T47D (cell line): ENCODE measurements at places on chromosomes 11 and 22.
A peak's percentile ranks its signal among the peaks of the same experiment; 100 is the strongest.

DNA sequence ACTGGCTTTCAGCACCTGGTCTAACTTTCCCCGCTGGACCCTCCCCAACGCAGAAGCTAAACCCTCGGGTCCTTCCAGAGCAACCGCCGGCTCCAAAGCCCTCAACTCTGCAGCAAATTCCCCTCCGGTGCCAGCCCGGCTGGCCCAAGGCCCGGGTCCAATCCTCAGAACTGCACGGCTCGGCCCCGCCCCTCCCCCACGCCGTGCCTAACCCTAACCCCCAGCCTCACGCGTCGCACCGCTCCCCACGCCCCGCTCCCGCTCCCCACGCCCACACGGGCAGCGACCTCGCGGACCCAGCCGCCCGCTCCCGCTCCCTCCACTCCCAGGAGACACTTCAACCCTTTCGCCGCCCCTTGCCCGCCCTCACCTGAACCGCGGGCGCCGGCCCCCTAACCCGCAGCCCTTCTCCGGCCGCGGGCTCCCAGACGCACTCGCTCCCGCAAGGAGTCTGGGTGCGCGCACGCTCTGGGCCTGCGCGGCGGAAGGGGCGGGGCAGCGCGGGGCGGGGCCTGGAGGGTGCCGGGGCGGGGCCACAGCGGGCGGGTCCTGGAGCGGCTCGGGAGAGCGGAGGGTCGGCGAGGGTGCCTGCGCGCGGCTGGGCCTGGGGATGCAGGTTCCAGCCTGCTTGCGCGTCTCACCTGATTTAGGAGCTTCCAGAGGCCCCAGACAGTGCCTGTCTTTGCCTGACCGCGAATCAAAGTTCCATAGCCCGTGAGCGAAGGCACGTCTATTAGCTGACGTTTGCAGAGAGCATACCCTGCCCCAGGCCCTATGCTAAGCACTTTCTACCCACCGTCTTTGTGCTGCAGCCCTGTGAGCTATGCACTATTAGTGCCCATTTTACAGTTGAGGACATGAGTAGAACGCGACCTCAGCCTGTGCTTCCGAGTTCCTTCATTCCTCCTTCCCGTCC, at the start of gene NFRKB:
NFRKB (minus strand) TSS at position 453 of the 916 bp plus-strand sequence. CDS start 2,729 bp downstream, outside the sequence.
- peak; percentile 91 for DNase-seq

DNA sequence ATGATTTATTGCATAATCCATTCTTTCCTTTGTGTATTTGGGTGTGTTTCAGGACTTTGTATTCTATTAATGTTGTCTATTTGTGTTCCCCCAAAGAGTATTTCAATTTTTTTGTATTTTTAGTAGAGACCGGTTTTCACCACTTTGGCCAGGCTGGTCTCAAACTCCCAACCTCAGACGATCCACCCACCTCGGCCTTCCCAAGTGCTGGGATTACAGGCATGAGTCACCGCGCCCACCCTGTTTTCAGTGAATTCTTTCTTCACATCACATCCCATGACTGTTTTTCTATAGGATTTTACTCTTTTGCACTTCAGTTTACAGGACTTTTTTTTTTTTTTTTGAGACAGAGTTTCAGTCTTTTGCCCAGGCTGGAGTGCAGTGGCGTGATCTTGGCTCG, 46.3 kb downstream of the RBX1 start:
- no peak for DNase-seq

- peak; percentile 39 for DNase-seq
These were observed 26.3 kb upstream of the GNB1L start for GRCh38 chr22:19880786-19881569.

DNA sequence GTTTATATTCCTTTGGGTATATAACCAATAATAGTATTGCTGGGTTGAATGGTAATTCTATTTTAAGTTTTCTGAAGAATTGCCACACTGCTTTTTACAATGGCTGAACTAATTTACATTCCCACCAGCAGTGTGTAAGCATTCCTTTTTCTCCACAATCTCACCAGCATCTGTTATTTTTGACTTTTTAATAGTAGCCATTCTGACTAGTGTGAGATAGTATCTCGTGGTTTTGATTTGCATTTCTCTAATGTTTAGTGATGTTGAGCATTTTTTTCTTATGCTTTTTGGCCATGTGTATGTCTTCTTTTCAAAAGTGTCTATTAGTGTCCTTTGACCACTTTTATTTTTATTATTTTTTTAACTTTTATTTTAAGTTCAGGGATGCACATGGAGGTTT, 275.3 kb downstream of the METTL15 start:
- DNase-seq: no peak

DNA sequence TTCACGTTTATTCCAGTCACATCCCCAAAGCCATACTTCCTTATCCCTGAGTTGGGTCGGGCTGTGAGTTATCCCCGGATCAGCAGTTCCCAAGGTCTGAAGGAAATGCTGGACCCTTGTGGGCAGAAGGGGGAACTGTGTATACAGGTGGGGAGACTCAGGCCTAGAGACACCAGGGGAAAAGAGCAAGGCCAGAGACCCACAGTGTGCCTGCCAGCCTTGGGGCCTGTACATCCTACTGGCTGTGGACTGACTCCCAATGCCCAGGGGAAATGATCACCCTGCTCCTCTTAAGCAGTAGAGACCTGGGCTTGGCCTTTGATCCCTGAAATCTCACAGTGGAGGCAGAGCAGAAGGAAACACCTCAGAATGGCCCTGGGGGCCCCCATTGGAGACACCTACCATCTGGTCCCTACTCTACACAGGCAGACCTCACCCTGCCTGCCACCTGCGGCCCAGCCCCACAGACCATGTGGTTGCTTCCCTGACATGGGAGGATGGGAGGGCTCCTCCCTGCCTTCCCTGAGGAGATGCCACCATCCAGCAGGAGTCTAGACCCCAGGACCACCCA, 1.3 kb downstream of the SELENOM start:
- no peak for DNase-seq

DNA sequence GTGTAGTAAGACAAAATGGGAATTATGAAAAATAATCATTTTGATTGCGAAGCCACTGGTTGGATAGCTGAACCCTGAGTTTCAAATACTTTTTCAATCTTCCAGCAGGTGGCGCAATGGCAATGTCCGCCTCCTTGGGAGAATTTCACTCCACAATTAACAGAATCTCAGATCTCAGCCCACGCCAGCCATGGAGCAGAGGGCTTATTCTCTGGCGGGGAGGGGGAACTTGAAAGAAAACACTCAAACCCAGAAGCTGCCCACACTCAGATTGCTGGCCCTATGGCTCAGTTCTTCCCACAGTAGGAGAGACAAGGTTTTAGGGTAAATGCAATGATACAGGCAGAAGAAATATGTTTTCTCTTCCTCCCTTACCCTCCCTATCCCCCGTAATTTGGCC, 38.7 kb upstream of the RCN1 start:
- DNase-seq: peak; percentile 55

DNA sequence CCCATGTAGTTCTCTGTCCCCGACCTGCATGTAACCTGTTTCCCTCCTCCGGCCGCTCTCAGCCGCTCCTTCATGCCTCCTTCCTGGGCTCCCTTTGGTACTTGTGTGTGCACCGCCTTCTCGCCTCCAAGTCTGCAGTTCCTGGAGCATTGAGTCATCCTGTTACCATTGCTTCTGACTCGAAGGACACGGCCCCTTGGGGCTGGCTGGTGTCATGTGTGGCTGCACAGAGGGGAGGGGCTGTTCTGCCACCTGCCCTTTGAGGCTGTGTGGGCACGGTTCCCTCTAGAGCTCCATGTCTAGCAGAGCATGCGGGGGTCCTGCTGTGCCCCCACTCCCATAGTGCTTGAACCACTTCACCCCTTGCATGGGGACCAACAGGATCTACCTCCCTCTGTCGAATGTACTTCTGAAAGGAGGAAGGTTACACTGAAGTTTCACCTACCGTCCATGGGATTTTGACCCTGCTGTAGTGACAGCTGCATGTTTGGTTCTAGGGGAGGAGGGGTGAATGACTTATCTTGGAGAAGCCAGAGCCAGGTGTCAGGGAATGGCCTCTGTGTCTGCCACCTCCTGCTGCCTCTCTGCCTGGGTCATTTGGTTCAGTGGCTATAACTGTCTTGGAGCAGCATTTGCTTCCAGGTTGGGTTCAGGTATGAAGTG, 39.6 kb downstream of the BCR start:
- no peak for DNase-seq

- peak; percentile 6 for DNase-seq
These were observed 465.5 kb downstream of the GUCY1A2 start for GRCh38 chr11:106552694-106553203.
